AG08396 (cell line): ENCODE measurements at places on chromosomes 4 and X.

DNA sequence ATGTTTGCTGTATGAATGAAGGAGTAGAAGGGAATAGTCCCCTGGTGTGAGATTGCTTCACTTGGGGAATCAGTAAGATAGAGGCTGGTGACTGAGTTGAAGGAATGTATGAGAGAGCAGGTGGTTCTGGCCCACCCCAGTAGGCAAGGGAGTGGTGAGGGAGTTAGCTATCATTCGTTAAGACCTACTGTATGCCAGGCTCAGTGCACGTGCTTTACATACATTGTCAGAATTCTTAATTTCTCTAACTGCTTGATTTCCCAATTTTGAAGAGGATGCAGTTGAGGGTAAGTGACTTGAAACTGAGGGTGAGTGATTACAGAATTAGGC lies 700 bp downstream of the VMA21 start:
- DNase-seq, result no peak

GRCh38 chr4:110994781-110995180 lies 371.9 kb upstream of the PITX2 start:
- DNase-seq, result no peak

DNA sequence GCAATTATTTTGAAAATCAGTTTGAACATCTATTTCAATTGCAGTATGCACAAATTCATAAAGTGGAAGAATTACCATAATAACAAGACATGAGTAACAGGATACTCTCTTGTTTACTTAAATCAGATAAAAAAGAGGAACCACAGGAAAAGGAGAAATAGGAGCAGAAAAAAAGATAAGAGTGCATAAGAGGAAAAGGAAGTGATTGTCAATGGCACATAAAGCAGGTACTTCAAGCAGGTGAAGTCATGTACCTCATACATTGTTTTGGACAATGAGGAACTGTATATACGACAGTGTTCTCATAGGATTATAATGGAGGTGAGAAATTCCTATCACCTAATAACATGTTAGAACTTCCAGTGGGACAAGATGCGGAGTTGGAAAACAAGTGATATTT lies 334.5 kb upstream of the PCDH7 start:
- DNase-seq, result no peak

- DNase-seq, result peak; percentile 75
These were observed 785 bp upstream of the EFNB1 start for GRCh38 chrX:68827848-68828624.

DNA sequence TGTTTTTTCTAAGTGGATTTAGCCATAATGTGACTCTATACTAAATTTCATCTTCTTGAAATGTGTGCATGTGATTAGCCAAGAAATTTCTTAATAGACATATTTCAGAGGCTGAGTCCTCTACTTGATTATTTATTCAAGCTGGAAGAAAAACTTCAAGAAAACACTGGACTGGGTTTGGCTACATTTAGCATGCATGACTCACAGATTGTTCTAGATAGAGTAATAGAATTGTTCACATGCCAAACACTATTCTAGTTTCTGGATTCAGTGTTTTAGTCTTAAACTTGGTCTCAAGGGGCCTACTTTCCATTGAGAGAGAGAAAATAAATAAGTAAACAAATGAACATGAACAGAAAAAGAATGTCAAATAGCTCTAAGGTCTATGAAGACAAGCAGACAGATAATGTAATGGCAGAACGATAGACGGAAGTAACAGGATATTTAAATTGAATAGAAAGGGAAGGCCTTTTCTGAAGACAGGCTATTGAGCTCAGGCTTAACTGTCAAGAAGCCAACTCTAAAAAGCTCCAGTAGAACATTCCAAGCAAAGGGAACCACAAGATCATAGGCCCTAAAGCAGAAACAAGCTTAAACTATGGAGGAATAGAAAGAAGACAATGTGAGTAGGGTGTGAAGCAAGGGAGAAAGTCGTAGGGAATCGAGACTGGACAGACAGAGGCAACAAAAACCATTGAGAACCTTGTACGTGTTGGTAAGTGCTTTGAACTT lies 104.6 kb downstream of the TMEM144 start:
- DNase-seq, result peak; percentile 57

- DNase-seq, result no peak
These were observed 194.5 kb upstream of the EDA2R start for GRCh38 chrX:66833426-66833825.

GRCh38 chr4:67700116-67700737 lies 728 bp downstream of the UBA6 start:
- DNase-seq, result peak; percentile 19

DNA sequence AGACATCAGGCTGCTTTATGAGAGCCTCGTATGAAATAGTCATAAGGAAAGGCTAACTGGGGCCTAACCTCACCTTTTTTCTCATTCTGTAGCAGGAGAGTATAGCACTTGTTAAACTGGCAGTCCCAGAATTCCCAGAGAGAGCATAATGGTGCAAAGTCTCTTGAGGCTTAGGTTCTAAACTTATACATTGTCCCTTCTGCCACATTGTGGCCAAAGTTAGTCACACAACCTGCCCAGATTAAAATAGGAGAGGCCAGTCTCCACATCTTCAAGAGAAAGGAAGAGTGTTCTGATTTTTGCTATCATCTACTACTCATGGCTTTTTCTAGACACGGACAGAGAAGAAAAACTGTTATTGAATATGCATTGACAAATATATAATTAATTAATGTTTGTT lies 1588.9 kb upstream of the PCDH7 start:
- no peak for DNase-seq

- DNase-seq, result no peak
These were observed 118.9 kb downstream of the TMA16 start for GRCh38 chr4:163613383-163613782.

- peak; percentile 28 for DNase-seq
These were observed 95.9 kb downstream of the WDFY3 start for GRCh38 chr4:84870398-84871163.

GRCh38 chr4:185999207-185999606 lies 69.7 kb upstream of the TLR3 start:
- no peak for DNase-seq

GRCh38 chr4:3344596-3344995 lies 51.8 kb downstream of the RGS12 start:
- DNase-seq, result no peak

DNA sequence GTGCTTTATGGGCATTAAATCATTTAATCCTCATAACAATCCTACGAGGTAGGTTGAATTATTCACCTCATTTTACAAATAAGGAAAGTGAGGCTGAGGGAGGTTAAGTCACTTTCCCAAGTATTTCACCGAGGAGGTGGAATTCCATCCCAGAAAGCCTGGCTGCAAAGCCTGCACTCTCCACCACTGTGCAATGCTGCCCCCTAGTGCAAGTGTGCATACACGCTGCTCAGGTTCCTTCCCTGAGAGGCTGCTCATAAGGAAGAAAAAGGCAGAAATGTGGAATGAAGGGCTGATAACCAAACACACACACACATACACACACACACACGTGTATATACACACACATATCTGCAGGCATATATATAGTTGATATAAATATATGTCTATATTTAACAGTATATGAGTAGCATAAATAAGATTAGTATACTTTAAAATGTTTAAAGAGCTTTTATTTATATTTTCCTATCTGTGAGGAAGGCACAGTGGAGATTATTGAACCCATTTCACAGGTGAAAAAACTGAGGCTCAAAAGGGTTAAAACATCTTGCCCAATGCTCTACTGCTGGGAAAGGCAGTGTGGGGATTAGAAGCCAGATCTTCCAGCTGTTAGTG lies 714.5 kb upstream of the TENM3 start:
- DNase-seq, result peak; percentile 17

GRCh38 chrX:10979956-10980355 lies 131.2 kb upstream of the HCCS start:
- no peak for DNase-seq

DNA sequence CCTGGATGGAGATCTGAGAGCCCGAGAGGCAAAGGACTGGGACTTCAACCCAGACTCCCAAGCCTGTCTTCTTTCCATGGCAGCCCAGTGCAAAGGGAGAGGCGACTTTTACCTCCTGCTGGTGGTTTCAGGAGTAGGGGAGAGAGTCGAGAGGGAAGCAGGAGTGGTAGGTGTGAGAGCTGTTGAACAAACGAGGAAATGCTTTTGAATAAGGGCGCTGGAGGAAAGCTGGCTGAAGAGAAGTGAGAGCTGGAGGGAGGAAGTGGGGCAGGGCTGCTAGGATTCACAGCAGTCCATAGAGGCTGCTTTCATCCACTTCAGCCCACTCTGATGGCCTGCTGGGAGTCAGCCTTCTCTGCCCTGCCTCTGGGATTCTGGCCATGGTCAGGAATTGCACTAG lies 81.8 kb upstream of the EFNB1 start:
- DNase-seq, result no peak

DNA sequence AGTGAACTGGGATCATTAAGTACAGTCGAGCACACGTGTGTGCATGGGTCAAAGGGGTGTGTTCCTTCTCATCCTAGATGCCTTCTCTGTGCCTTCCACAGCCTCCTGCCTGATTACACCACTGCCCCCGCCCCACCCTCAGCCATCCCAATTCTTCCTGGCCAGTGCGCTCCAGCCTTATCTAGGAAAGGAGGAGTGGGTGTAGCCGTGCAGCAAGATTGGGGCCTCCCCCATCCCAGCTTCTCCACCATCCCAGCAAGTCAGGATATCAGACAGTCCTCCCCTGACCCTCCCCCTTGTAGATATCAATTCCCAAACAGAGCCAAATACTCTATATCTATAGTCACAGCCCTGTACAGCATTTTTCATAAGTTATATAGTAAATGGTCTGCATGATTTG lies 22.3 kb downstream of the SLC34A2 start:
- DNase-seq, result peak; percentile 1

GRCh38 chrX:42680666-42681065 lies 97.3 kb downstream of the PPP1R2C start:
- no peak for DNase-seq

GRCh38 chr4:56940971-56941370 lies 33.3 kb downstream of the REST start:
- DNase-seq, result no peak

DNA sequence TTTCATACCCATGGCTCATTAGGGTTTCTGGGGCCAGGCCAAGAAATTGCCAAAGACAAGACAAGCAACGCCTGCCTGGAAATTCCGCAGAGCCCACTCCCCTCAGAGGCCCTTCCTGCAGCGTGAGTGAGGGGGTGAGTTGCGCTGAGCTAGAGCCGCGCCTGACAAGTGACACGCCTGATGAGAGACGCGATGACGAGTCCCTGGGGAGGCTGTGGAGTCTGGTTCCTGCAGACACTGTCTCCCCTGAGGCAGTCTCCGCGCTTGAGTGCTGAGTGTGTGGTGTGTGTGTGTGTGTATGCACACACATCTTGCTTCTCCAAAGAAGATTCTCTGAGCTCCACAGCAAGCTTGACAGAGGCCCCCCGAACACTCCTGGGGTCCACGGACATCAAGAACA lies 269.8 kb downstream of the BCOR start:
- DNase-seq, result no peak

DNA sequence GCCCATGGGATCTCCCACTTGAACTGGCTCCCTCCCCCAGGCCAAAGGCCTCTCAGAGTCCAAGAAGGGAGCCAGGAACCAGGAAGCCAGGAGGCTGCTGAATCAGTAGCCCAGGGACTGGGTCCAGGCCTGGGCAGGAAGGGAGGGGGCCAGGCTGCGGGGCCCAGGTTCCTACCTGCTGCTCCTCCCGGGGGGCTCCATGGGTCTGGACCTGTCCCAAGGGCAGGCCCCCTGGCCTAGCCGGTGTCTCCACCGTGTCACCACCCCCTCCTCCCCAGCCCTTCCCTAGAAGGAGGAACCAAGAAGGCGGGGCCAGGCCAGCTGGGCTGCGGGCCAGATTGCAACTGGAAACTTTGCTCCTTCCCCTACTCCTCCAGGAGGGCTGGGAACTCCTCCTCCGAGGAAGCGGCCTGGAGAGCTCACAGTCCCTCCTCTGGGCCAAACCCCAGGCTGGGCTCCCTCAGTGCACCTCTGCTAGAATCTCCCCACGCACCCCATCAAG lies at the start of gene IQSEC2:
Gene IQSEC2 (minus strand): TSS at position 264 of the 502 bp plus-strand sequence.
- peak; percentile 78 for DNase-seq

GRCh38 chr4:86294883-86295282 lies 65.0 kb downstream of the MAPK10 start:
- DNase-seq, result no peak

GRCh38 chr4:128796934-128797333 lies 12.6 kb upstream of the JADE1 start:
- DNase-seq, result no peak

GRCh38 chr4:105057370-105058105 lies 89.1 kb upstream of the TET2 start:
- DNase-seq, result no peak

- DNase-seq, result no peak
These were observed 232.0 kb upstream of the KLF8 start for GRCh38 chrX:56000174-56000573.

GRCh38 chr4:26052663-26053541 lies 138.9 kb downstream of the SMIM20 start:
- no peak for DNase-seq

GRCh38 chr4:61507091-61507490 lies 307.0 kb downstream of the ADGRL3 start:
- DNase-seq, result no peak

GRCh38 chrX:52082578-52082977 lies 13.6 kb upstream of the MAGED4B start:
- no peak for DNase-seq

DNA sequence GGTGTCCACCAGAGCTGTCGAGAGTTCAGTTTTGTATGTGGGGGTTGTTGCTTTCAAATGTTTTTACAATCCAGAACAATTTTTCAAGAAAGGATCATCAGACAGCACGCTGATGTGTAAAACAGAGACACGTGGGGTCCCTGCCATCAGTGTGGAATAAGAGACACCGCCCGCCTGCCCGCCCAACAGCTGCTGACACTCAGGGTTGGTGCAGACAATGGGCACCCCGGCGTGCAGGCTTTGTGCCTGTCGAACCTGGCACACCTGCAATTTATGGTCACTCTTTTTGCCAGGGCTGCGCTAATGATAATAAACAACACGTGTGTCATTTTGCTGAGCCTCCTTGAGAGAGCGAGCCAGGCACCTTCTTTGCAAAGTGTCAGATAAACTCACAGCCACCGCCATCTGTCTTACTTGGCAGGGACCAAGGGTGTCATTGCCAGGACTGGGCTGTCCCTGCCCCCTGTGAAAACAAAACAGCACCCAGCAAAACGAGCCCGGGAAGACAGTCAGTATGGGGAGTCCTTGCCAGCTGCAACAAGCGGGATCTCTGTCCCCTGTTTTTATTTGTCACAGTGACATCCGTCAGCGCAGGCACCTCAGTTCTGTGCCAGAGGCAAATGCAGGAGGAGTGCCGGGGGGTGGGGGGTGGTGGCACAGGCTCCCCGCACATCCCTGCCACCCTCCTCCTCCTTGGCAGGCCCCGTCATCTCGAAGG lies 69.1 kb downstream of the PSAPL1 start:
- no peak for DNase-seq

DNA sequence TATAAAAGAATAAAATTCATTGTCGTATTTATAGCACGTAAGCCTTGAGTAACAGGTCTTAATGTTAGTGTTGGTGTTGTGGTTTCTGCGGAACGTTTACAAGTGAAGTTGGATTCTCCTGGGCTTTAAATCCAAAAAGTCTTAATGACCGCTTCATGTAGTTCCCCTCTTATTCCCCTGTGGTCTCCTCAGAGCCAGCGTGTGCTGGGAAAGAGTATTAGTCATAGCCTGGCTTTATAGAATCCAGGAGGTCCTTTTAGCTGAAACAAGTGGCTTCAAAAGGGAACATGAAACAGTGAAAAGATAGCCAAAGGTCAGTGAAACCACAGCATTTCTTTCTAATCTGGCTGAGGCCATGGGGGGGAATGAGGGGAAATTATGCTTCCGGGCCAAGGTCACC lies 79.1 kb downstream of the CLCN4 start:
- no peak for DNase-seq

GRCh38 chr4:2415881-2416563 lies 2.4 kb downstream of the ZFYVE28 start:
- no peak for DNase-seq
